Activated CD8-positive, alpha-beta memory T cell treated with anti-CD3 and anti-CD28 coated beads for 1 hour (primary cell): ENCODE measurements at places on chromosomes 6 and 20.

GRCh38 chr6:151018046-151018445 lies 152.5 kb downstream of the MTHFD1L start:
- DNase-seq: no peak

DNA sequence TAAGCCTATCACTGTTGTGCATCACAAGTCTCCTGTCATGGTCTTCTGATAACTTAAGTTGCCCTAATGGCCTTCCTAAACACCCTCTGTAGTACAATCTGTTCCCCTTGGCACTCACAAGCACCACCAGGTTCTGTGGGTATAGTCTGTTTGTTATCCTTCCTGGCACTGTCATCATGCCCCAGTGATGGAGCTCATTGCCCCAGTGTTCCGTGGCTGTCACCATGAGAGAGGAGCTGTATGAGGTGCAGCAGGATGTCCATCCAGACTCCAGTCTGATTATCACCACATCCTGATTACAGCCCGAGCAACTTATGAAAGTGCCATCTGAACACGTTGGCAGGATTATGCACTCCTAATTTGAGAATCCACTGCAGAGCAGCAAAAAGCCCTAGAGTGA lies 380.1 kb downstream of the FRK start:
- no peak for DNase-seq

DNA sequence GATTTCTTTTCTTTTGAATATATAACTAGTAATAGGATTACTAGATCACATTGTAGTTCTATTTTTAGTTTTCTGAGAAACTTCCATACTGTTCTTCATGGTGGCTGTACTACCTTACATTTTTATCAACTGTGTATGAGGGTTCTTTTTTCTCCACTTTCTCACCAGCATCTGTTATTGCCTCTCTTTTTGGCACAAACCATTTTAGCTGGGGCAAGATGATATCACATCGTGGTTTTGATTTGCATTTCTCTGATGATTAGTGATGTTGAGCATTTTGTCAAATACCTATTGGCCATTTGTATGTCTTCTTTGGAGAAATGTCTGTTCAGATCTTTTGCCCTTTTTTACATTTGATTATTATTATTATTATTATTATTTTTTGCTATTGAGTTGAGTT lies 86.1 kb upstream of the TCF21 start:
- DNase-seq: no peak

- no peak for DNase-seq
Measured at GRCh38 chr20:23918101-23918862, 38.7 kb upstream of the CST5 start.

- DNase-seq: no peak
Measured at GRCh38 chr6:57109880-57110279, 19.9 kb downstream of the ZNF451 start.

GRCh38 chr6:4225161-4225872 lies 89.9 kb upstream of the ECI2 start:
- DNase-seq: no peak

- DNase-seq: no peak
Measured at GRCh38 chr20:41098703-41099250, 38.6 kb upstream of the PLCG1 start.

DNA sequence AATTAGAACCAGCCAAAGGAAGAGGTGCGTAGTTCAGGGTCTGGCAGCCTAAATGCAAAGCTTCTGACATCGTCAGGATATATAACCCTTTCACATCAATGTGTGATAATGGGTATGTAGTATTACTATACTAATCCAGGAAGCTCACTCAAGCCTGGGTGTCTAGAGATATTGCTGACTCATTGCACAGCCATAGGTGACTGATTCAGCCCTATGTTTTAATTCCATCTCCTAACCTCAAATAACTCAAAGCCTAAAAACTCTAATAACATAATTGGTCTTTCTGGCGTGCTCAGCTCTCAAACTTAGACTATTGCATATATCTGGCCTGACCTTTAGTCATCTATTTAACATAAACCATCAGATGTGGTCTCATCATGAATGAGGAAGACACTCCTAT lies 658.4 kb downstream of the TBC1D32 start:
- DNase-seq: no peak

DNA sequence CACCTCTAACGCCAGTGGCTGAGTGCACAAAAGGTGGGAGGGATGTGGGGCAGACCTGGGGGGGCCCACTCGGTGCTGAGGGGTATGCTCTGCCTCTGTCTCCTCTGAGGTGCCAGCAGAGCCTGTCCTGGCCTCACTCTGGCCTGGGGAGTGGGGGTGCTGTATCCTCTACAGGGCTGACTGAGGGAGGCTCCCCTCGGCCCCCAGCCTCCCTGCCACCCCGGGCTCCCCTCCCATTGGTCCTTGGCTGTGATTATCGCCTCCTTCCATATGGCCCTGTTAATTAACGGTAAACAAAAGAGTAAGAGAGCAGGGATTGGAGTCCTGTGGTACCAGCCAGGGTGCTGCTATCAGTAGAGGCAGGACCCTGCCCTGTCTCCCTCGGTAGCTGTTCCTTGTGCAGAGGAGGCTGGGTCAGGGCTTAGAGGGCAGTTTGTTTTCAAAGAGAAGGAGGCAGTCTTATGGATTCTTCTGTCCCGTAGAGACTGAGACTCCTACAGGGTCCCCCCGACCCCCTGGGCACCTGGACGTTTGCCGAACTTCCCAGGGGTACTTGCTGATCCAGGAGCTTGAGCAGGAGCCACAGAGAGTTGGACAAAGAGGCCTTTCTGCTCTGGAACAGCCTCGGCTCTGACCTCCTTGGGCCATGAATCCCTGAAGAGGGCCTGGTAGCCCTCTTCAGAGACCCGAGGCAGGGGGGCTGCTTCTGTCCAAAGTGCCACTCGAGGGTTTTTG lies 1.8 kb downstream of the MYT1 start:
- DNase-seq: no peak

GRCh38 chr6:43264599-43265145 lies 21.4 kb downstream of the TTBK1 start:
- DNase-seq: no peak

DNA sequence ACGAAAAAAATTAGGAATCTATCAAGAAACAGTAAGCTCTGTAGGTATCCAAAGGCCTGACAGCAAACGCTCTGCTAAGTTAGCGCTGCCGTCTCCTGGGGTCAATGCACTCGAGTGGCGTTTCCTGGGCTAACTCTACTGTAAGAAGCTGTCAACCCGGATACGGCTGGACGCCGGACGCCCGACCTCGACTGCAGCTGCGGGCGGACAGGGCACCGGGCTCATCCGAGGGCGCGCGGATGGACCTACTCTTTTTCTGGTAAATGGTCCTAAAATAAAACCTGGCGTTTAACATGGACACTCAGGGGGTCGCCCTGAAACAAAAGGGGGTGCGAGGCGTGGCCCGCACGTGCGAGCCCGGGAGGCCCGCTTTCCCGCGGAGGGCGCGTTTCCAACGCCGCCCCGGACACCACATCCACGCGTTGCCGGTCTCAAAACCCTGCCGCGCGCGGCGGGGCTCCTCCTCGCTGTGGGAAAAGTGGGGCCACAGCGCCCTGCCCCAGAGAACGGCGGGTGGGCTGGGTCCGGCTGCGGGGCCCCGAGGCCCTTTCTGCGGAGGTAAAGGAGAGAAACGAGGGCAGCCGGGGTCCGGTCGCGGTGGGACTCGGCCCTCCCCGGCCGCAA lies 537 bp downstream of the TCP1 start:
- DNase-seq: peak; percentile 14

GRCh38 chr6:128932061-128932460 lies 49.1 kb downstream of the LAMA2 start:
- no peak for DNase-seq

DNA sequence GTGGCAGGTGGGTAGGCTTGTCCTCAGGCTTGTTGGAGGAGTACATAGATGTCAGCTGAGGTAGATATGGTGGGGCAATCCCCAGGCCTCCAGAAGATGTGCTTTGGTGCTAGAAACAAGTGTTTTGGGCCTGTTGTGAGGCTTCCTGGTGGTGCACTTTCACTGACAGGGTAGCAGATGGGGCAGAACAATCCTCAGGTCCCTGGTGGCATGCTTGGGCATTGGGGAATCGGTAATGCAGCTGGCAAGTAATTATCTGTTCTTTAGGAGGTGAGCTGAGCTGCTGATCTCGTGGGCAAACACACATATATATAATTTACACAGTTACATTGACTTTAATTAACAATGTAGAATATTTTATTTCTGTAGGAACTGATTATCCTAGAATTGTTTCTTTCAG lies 458.7 kb downstream of the BMP2 start:
- no peak for DNase-seq

DNA sequence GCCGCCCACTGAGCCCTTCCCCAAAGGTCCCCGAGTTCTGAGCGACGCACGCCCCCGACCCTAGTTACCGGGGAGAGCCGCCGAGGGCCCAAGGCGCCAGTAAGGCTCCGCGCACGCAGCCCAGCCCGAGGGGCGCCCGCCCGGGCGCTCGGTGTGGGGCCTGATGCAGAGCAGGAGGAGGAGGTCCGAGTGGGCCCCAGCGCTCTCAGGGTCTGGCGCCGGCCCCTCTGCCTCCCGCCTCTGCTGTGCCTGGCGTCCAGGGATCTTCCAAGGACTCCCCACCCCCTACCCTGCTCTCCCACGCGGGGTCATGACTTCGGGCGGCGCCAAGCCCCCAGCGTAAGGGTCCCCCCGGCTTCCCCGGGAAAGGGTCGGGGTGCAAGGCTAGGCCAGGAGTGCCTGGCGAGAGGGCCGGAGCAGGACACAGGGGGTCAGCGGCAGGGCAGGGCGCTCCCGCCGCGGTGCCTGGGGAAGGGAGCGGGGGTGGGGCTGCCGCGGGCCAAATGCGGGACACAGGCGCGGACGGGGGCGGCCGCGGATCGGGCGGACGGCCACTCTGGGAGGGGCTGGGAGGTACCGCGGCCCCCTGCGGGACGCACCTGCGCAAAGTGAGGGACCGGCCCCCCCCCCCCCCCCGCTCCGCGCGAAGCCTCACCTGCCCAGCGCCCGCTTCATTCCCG lies 637 bp downstream of the ABHD12 start:
- DNase-seq: no peak

DNA sequence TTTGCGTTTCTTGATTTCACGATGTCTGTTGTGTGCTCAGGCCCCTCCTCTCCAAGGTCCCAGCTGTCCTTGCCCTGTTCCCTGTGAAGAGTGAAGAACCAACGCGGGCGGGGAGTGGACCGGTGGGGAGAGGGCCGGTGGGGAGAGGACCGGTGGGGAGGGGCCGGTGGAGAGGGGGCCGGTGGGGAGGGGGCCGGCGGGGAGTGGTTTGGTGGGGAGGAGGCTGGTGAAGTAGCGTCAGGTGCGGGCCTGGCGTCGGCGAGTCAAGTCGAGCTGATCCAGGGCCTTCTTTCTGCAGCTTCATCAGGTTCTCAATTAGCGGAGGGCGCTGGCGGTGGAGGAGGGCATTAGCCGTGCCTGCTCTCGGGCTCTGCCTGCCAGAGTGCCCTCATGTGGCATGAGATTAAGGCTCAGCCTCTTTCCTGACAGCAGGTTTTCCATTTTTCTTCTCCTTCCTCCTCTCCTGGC lies 21.2 kb upstream of the BHLHE23 start:
- no peak for DNase-seq

DNA sequence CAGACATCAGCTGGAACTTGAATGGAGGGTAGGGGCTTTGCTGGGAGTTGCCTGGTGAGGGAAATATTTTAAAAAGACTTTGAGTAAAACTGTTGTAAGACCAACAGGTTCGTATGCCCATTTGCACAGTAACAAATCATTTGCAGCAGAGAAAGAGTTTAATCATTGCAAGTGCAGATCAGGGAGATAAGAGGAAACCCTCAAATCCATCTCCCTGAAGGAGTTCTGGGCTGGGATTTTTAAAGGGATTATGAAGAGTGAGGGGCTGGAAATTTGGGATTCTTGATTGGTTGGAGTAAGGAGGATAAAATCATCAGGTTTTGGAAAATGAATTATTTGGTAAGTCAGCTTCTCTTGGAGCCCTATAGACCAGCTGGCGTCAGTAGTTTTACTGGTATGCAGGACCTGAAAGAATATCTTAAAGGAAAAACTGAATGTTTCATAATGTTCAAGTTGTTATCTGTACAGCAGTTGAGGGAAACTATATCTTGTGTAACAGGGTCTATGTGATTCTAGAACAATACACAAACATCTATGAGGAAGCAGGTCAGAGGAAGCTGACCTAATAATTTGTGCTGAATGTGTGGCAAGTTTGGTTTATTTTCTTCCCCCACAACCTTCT lies 295.5 kb downstream of the PLCB1 start:
- no peak for DNase-seq

- DNase-seq: peak; percentile 59
Measured at GRCh38 chr6:34027445-34027936, 118.4 kb downstream of the GRM4 start.

DNA sequence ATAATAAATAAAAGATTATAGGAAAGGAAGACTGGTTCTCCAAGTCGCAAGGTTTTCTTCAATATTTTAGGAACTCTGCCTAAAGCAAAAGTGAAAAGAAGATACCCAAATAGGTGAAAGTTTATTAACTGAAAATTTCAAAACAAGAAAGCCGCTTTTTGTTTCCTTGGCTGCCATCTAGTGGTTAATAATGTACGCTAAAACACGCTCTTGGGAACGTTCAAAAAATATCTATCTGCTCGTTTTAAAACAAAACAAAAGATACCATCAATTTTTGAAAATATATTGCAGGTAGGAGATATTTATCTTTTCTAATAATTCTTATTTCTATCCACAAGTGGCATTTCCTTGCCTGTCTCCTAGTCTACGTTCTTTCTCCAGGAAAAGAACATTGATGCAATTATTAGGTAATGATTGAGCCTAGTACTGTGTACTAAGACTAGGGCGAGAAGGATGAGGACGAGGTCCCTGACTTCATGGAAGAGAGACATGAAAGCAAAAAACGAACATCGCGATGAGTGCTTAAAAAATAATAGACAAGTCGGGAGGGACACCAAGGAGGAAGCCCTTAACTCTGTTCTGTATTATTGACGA lies 97.2 kb downstream of the SPTLC3 start:
- no peak for DNase-seq

DNA sequence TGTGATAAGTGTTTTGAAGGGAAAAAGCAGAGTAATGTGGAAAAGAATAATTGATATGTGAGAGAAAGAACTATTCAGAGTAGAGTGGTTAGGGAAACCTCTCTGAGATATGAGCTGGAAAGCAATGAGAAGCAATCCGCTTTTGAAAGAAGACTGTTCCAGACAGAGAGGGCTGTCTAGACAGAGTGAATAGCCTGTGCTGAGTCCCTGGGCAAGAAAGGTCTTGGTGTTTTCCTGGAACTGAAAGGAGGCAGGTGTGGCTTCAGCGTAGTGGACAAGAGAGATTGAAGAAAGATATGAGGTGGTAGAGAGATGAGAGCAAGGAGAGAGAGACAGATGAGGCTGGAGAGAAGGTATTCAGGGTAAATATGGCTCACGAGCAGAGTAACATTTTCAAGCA lies 190.8 kb downstream of the UBE3D start:
- no peak for DNase-seq

DNA sequence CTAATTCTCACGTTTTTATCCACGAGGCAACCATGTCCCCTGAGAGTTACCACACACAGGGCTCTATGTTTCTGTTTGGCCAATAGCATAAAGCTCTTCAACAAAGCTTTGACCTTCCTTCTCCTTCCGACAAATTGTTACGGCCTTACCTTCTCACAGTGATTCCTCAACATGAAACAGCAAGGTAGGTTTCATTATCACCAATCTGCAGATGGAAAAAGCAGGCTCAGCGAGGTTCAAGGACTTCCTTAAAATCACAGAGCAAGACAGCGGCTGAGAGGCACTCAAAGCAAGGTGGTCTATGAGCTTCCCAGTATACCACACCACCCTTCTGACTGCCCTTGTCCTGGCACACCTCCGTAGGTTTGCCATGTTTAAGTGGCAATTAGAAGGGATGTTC lies 360.0 kb downstream of the CD83 start:
- DNase-seq: no peak

- no peak for DNase-seq
Measured at GRCh38 chr6:83068616-83069015, 1.1 kb downstream of the DOP1A start.

GRCh38 chr6:123306334-123306733 lies 310.3 kb downstream of the CLVS2 start:
- no peak for DNase-seq

- DNase-seq: no peak
Measured at GRCh38 chr6:106572875-106573585, 56.3 kb downstream of the RTN4IP1 start.
